AG09319 (cell line): ENCODE measurements at places on chromosomes 3 and 15.
A peak's percentile ranks its signal among the peaks of the same experiment; 100 is the strongest.

DNA sequence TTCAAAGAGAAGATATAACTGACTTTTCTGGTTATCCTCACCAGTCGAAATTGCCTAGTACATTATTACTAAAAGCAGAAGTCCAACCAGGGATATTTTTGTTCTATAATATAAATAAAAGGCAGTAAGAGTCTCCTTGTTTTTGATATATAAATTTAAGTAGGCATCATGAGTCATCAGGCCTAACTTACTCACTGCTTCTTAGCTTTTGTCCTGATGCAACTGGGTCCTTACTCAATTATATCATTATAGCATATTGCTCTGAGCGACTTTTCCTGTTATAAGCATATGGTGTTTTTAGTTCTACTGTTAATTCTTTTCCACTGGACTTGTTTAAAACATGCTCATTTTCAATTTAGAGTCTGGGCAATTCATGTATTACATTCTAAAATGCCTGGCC, 910.1 kb downstream of the MCTP2 start:
- no peak for DNase-seq

GRCh38 chr3:135216659-135217058, 421.6 kb downstream of the EPHB1 start:
- no peak for DNase-seq

GRCh38 chr15:99449514-99449913, 116.3 kb upstream of the MEF2A start:
- DNase-seq: no peak

GRCh38 chr3:183354325-183354831, 74.0 kb downstream of the MCF2L2 start:
- no peak for DNase-seq

DNA sequence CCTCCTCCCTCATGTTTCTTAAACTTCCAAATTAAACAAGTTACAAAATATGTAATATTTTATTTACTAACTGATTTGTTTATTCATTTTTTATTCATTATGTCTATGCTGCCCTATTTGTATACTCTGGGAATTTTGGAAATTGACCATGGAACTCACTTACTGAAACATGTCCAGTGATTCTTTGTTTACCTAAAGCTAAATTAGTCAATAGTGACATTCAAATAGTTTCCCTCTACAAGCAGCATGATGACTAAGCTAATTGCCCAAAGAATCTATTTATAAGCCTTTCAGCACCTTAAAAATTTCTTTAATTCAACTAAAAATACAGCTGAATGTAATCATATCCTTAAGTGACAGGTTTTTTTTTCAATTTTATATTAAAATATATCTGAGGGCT, 437.7 kb downstream of the SI start:
- DNase-seq: peak; percentile 22

GRCh38 chr3:150913133-150913922, 8.1 kb upstream of the MINDY4B start:
- no peak for DNase-seq

- DNase-seq: no peak
Measured at GRCh38 chr15:65642594-65642993, 20.9 kb downstream of the SLC24A1 start.

- no peak for DNase-seq
Measured at GRCh38 chr15:55197362-55197705, 593 bp upstream of the RSL24D1 start.

- DNase-seq: no peak
Measured at GRCh38 chr3:150497956-150498355, 48.3 kb downstream of the SERP1 start.

DNA sequence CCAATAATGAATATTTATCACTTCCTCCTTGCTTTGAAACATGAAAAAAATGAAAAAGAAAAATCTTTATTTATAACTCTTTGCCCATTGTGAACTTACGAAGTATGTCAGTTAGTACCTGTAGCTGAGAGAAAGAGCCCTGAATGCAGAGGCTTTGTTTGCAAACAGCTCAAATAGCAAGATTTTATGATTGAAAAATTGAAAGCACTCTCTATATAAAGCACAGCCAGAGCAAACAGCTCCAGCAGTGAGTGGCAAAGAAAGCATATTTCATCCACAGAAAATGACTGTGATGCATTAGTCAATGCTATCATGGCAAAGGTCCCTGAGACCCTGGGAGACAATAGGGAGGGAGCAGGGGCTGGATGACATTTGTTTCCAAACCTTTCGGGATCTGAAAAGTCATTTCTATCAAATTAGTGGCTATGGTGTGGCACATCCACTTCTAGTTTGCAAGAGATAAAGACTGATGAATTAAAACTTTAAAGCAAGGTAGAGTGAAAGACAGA, 576.1 kb downstream of the OTOL1 start:
- DNase-seq: no peak

DNA sequence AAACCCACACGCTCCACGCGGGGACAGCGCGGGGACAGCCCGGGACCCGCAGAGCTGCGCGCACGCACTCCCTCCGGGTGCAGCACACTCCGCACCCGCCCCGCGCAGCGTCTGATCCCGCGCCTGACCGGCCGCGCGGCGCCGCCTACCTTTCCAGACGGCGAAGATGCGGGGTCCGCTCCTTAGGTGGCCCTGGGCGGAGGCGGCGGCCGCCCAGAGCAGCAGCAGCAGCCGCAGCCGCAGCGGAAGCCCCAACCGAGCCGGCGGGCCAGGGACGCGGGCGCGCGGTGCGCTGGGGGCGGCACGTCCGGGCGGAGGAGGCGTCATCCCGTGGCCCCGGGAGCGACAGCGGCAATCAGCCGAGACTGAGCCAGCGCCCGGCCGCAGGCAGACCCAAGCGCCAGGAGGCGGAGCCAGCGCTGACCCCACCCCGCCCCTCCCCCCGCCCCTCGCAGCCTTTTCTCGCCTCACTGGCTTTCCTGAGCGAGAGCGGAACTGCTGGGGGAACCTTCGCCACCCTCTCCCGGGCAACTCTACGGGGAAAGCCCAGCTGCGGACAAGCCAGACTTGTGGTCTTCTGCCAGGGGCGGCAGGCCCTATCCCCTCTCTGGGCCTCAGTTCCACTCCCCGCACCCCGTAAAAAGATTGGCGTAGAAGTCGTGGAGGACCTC, at the start of gene SEMA7A:
SEMA7A (minus strand) TSS at position 367 of the 671 bp plus-strand sequence; CDS start at position 327, 40 bp downstream.
- no peak for DNase-seq

- DNase-seq: no peak
Measured at GRCh38 chr3:177705976-177706823, 508.9 kb upstream of the TBL1XR1 start.

- DNase-seq: no peak
Measured at GRCh38 chr3:101994386-101994785, 145.1 kb downstream of the NFKBIZ start.

GRCh38 chr15:39931615-39932014, 2.3 kb upstream of the EIF2AK4 start:
- DNase-seq: no peak

GRCh38 chr3:111802163-111802625, 56.9 kb upstream of the PHLDB2 start:
- DNase-seq: peak; percentile 67

DNA sequence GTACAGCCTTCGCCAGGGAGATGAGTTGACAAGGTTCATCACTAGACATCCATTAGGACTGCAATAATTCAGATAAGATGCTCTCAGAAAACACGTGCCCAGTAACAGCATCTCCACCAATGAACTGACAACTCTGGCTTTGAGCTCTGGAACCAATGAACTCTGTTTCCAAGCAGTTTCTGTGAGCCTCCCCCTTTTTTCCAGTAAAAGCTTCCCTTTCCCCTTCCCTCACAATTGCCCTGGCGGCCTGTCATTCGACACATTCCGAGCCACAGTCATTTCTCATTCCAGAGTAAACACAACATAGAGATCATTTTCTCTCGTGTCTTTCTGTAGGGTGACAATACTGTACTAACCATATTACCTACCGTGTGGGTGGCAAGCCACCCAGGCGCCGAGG, 3.6 kb downstream of the PLA2G4D start:
- DNase-seq: no peak

GRCh38 chr3:128625409-128625945, 25.1 kb downstream of the RPN1 start:
- no peak for DNase-seq

DNA sequence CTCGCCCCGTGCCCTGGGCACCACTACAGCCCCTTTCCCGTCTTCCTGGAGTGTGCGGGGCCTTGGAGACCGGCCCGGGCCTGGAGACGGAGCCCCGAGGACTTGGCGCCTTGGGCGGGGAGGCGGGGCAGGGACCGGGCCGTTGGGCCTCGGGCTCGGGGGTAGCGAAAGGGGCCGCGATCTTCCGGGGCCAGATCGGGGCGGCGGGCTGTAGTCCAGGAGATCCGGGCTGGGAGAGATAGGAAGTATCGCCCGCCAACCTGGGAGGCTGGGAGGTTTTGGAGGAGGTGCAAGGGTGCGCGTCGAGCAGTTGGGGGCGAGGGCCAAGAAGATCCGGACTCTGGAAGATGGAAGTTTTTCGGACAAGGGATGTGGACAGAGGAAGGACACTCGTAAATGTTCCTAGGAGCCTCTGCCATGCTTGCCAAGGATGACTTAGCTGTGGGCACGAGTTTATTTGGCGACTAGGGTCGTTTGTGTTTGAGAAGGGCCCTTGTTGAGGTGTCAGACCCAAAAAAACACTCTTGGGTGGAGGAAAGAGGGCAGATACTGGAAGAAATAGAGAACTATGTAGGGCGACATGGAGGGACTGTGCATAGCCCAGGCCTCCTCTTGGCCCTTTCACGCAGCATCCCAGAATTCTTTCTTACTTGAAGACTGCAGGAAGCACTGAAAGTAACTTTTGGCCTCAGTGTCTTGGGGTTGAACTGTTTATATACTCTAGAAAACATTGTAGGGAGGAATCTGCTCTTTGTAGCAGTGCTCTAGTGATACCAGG, 712 bp downstream of the RTF1 start:
- DNase-seq: no peak

GRCh38 chr15:43187544-43188155, 2.4 kb downstream of the CCNDBP1 start:
- peak; percentile 30 for DNase-seq

GRCh38 chr15:66961407-66961884, 104.0 kb upstream of the SMAD3 start:
- no peak for DNase-seq

DNA sequence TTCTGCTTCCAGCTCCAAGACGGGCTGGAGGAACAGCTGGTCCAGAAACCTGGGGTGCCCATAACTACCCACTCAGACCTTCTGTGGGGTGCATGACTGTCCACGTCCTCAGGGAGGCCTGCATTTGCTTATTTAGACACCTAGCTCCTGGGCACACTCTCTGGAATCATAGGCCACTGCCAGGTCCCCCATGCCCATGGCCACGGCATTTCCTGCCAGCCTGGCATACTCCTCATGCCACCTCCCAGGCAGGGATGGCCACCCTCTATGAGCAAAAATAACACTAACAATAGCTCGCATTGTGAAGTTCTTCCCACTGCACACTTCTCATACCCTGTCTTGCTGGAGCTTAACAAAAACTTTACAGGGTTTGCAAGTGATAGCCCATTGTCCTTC, 166.9 kb upstream of the TPM1 start:
- no peak for DNase-seq

GRCh38 chr15:33111041-33111451, 83.5 kb downstream of the FMN1 start:
- DNase-seq: no peak

DNA sequence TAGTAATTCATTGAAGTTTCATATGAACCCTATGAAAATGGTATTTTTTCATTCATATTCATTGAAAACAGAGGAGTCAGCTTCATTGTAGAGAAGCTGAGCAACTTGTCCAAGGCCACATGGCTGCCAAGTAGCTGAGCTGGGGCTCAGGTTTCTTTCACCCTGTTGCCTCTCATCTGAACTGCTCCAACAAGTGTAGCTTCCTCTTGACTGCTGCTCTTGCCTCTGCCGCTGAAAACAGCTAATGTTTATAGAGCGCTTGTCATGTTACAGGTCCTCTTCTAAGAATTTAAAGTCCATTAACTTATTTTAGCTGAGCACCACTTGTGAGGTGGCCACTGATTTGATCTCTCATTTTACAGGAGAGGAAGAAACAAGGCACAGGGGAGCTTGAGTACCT, 81.1 kb downstream of the PDCD6IP start:
- DNase-seq: no peak

GRCh38 chr3:13563321-13563720, 14.4 kb downstream of the FBLN2 start:
- DNase-seq: no peak

- no peak for DNase-seq
Measured at GRCh38 chr15:80605591-80606150, 89.4 kb upstream of the ABHD17C start.

GRCh38 chr15:66187271-66187670, 66.3 kb downstream of the MEGF11 start:
- no peak for DNase-seq

DNA sequence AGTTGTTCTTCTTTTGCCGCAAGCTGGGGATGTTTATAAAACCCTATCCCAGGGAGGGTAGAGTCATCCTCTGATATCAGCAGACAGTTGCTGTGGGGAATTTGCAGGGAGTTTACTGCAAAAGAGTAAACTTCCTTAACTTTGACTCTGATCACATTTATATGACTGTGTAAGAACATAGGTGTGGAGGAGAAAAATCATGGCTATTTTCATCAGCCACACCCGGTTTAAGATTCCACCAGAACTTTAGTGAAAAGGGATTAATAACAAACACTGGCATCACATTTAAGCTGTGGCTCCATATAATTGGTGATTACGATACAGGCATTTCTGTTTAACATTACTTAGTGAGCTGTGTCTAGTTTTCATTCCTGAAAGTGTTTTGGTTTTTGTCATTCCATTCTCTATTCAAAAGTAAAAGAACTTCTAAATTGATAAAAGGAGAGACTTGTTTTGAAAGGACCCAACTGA, 143.1 kb downstream of the MYLK start:
- no peak for DNase-seq
